Fibroblast of skin of right biceps (primary cell): ENCODE measurements at places on chromosomes 2 and 18.
A peak's percentile ranks its signal among the peaks of the same experiment; 100 is the strongest.

DNA sequence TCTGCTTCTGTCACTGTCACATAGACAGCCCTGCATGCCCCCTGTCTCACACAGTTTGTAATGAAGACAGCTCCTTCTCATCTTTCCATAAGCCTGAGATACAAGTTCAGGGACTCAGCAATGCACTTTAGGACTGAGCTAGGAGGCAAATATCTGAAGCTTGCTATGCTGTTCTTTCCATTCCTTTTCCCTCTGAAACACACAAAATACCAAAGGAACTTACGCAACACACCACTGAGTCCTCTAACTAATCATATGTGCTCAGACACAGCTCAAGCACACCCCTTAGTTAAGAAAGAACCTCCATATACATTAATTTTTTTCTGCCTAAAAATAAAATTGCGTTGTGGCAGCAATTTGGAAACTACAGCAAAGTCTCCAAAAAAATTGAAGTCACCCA lies 17.9 kb downstream of the SERPINB8 start:
- DNase-seq, result no peak

- peak; percentile 37 for DNase-seq
These were observed 78.2 kb downstream of the UBE2E3 start for GRCh38 chr2:181058378-181059269.

DNA sequence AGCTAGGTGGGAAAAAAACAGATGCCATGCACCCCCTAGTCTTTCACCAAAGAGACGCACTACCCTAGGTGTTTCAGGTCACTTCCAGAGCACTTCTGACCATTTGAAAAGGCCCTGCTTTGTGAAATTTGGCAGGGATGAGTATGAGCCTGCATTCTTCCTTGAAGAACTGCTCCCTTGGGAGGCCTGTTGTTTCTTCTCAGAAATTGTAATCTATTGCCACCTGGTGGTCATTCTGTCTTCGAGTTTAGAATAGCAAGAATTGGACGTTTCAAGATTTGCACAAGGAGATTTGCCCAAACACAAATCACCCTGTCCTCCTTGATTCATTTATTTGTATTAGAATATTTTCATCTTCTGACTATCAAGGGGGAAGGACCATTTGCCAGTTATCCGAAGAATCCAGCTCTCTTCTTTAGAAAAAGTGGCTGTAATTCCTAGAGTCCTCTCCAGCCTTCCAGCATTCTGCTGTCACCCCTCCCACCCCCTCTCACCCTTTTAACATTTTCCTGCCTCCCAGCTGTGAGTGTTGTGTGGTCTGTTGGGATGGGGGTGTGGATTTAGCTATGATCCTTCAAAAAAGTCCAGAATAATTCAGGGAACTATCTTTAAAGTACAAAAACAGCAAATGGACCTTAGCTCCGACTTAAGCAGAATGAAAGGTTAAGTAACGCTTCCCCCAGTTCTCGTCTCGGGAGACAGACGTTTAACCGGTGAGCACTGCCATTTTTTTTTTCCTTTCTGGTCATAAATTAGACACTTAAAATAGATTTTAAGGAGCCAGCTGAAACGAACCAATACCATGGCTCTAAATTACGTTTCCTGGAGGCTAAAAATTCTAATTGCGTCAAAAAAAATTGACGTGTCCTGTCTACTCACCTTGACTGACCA lies 3.7 kb upstream of the GAD1 start:
- peak; percentile 86 for DNase-seq

GRCh38 chr2:41723526-41723925 lies 324.3 kb upstream of the PKDCC start:
- DNase-seq, result no peak

DNA sequence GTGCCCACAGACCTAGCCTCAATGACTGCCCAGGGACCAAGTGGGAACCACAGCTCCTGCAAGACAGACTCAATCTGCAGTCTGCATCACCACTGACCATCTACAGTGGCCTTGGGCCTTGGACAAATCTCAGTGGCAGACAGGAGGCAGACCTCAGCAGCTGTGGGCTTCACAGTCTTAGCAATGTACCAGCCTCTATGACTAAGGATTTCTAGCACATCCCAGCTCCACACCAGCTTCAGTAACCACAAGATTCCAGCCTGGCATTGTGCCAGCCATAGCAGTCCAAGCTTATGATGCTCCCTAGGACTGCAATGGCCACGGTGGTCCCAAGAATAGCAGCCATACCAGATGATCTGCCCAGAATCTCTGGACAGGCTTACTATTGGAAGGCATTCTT lies 19.6 kb upstream of the WDR75 start:
- peak; percentile 86 for DNase-seq

GRCh38 chr2:1665761-1666505 lies 78.4 kb downstream of the PXDN start:
- DNase-seq, result no peak

DNA sequence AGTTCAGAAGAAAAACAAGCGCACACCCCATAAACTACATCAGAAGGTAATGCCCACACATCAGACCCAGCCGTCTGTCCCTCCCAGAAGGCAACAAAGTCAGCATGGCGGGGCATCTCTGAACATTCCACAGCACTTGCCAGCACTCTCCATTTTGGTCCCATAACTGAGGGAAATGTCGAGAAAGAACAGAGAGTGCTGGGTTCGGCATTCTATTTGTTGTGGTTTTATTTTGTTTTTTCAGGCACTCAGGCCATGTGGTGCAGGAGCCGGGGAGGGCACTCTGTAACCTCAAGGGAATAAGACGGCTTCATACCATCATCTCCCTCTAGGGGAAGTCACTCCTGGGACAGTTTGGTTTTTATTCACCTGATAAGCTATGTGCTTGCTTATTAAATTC lies 156.0 kb downstream of the SEPTIN10 start:
- DNase-seq, result peak; percentile 17

DNA sequence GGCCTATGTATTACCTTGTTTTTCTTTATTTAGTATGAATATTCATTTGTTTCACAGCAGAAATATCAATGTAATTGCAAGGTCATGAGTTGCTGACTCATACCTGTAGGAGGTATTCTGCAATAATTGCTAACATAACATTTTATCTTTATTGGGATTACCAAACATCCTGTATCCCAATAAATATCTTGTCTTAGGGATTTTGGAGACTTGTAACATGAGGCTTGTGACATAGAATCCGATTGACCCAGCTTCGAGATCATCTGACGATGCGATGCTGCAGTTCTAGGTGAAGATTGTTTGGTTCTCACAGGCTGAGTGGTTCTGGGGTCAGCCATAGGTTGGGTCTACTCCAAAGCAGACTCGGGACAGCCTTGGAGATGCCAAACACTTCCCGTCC lies 133.4 kb upstream of the RND3 start:
- DNase-seq, result no peak

DNA sequence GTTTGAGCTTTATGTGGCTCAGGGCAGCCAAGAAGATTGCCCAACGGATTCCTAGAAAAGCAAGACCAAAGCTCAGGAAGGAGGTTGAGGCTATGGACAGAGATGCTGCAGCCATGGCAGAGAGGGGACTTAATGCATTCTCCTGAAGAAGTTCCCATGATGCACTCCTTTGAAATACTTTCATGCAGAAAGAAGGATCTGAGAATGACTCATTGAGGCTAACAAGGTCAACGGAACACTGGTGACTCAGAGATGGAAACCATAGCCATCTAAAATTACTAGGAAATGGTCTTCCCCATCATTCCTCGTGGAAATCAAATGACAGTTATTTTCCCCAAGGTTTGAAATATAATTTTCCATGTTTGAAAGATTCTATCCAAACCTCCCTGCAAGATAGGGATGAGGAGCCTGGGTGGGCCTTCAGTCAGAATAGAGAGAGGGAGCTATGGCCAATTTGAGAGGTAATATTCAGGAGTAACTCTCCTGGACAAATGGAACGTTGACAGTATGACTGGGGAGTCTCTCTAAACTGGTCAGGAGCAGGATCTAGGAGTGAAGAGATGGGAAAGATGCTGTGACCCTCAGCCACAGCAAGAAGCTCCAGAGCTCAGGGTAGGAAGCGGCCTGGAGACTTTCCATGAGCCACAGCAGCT lies 63.0 kb downstream of the REEP1 start:
- DNase-seq, result peak; percentile 74

DNA sequence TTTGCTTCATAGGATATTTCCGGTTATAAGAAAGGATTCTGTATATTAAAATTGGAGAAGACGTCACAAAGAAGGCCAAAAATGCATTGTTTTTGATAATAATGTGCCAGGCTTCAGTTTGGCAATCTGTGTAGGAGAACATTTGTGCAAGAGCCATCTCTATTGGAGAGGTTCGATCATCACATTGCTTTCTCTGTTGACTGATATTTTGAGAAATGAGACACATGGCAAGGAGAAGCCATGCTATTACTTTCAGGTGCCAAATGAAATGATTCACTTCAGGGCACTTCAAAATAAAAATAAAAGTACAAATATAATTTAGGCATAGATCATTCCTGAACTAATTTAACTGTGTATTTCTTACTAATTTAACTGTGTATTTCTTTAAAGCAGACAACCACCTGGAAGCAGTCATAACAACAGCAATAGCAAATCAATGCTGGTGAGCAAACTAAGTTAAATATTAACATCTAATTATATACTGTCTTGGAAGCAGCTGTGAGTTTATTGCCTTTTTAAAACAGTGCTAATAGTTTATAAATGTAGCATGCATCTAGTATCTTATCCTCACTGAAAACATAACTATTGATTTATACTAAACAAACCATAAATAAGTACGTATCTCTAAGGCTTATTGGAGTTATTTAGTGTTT lies 50.2 kb upstream of the CHST9 start:
- no peak for DNase-seq

DNA sequence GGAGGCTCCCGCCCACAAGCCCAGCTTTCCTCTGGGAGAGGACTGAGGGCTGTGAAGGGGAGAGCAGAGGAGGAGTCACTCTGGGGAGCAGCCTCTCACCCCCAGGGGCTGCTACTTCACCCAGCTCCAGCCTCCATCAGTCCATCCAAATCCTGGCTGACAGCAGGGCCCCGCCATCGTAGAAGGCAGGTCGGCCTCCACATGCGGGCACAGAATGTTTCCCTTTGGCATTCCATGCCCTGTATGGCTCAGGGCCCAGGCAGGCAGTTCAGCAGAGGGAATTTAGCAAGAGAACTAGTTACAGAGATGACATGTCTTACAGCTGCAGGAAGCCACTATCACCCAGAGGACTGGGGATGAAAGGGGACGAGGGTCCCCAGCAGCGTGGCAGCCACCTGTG lies 6.4 kb upstream of the ODC1 start:
- DNase-seq, result no peak

DNA sequence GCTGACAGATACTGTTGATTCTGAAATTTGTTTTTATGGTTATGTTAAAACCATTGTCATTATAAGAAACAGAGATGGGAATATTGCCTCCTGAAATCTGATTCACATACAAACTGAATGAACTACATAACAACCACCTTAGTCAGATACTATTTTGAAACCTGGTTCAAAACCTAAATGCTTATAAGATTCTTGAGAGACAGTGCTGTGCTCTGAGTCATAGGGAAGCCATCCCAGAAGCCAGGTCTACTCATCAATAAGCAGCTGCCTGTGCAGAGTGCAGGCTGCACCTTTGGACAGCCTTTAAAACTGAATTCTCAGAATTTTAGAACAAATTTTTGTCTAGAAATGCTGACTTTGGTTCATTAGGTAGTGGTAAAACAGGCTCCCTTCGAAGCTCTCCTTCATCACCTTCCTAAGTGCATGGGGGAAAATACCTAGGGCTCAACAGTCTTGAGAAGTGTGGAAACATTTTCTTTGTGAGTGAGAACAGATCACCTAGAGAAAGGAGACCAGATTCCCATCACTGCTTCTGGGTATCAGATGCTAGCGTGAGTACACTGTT lies at the start of gene SERPINB7:
Gene SERPINB7, plus strand, starts transcription at position 253 of the 565 bp plus-strand sequence. CDS start 6,955 bp downstream, outside the sequence.
- peak; percentile 96 for DNase-seq

DNA sequence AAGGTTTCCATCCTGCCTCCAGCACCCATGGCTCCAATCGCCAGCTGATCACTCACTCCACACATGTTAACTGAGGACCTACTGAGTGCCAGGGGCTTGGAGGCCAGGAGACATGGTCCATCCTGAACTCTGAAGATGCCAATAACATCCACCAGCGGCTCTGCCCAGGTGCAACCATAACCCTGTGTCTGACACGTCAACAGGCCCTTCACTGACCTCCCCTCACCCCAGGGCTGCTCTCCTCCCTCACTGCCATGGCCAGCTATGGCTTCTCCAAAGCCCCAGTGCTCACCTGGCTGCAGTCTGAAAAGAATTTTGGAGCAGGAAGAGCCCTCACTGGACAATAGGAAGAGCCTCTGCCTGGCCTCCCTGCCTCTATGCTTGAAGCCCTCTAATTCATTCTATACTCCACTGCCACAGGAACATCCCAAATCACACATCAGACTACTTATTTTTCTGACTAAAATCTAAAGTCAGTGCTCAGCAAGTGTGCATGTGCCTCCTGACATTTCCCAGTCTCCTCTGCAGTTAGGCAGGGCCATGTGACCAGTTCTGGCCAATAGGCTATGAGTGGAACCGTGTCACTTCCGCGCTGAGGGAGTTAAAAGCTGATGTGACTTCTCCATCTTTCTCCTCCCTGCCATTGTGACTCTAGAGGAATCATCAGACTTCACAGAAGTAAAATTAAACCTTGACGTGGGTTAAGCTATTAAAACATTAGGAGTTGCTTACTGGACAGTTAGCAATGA lies 37.2 kb downstream of the ZBTB7C start:
- DNase-seq, result no peak

- no peak for DNase-seq
These were observed 180.7 kb upstream of the POU3F3 start for GRCh38 chr2:104673225-104673624.

DNA sequence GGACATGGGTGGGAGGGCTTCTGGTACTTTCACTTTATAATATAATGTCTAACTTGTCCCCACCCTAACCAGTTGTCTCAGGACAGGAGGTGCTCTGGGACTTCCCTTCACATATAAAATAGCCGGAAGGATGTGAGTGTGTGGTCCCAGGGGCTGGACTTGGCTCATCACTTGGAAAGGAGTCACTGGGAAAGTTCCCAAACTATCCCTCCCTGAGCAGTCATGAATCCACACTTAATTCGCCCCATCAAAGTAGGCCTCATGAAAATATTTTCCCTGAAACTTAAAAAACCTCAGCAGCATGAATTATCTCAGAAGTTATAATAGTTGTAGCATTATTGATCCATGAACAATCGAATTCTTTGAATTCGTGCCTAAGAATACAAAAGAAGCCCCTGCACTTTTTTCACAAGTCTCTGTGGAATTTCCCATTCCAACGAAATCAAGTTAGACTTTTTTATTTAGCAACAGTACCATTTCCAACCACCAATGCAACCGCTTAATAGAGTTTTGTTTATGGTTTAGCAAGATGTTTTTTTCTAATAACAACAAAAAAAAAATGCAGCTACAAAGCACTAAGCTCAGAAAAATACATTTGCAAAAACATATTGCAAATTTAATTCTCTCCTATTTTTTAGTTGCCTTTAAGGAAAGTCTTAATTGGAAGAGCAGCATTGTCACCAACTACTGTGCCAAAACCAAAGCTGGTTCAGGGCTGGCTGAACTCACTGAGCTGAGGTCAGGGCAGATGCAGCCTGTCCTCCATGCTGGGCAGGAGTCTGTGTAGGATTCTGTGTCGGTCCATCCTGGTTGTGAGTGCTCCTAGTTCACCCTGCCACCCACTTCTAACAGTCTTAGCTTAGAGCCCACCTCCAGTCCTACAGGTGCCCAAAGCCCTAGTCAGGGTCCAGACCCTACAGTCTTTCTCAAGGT lies 68.8 kb upstream of the SPTBN1 start:
- peak; percentile 88 for DNase-seq
